ENCODE measurements at places on chromosomes 3 and 15. TPM values are rescaled to one million over a fixed set of nuclear protein-coding genes. Genes with fewer than 3 reads are reported as not detected.

- no peak for DNase-seq
These were observed 26.0 kb downstream of the FBLN2 start for GRCh38 chr3:13574798-13575451.

- DNase-seq, result no peak
These were observed 218.8 kb downstream of the TBL1XR1 start for GRCh38 chr3:176978441-176978840.

GRCh38 chr3:183555541-183556081 lies at the start of gene KLHL6:
KLHL6 (minus strand) TSS chr3:183555706; CDS start chr3:183555653, 53 bp downstream.
- DNase-seq, result no peak

GRCh38 chr3:15319575-15319974 lies 12.8 kb downstream of the SH3BP5 start:
- DNase-seq, result peak; percentile 76

- no peak for DNase-seq
These were observed 10.8 kb downstream of the RASL12 start for GRCh38 chr15:65056868-65057548.

DNA sequence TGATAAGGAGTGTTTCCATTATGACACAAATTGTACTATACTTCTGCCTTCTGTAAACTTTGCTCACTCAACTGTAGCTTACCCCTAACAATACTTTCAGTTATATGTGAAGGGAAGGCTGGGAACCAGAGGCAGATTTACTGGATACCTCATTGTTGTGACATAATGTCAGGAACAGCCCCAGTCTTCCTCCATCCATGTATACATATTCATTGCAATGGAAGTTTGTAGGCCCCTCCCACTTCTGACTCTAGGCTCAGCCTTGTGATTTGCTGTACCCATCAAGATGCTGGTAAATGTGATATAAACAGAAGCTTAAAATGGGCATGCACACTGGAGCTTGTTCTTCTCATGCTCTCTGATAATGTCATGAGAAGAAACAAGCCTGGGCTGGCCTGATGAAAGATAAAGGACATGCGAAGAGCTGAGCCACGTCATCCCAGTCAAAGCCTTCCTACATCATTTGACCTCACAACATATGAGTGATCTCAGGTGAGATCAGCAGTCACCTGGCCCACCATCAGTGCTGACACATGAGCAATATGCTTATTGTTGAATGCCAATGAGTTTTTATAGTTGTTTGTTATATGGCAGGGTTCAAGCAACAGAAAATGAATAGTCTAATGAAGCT lies 267.8 kb downstream of the GAP43 start:
- DNase-seq, result no peak

DNA sequence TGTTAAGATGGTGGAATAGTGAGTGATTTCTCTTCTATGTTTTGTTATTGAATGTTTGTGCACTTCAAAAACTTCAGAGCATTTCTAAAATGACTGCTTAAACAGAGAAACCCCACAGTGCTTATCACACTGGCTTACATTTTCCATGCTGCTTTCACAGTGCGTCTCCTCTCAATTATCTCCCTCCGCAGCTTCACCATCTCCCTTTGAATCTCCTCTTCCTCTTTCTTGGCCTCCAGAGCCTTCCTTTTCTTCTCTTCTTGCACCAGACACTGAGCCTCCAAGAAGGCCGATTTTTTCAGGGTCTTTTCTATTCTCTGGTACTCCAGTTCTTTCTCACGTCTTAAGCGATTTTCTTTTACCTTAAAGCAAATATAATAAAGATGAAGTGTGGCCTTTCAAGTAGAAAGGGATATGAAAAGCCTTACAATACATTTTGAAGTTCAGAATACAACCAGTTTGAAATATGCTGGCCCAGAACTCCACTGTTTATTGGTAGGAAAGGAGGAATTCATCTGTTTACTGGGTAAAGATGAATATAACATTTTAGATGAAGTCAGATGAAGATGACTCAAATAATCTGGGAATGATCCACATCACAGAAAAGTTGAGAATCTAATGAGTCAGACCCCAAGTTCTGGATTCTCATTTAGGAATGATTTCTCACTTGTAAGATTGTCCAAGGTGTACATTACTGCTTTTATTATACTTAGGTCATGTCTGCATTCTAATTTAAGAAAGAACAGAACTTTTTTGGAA lies 21.4 kb downstream of the CCDC191 start:
- DNase-seq, result no peak

- DNase-seq, result no peak
These were observed 732.8 kb upstream of the CFAP20DC start for GRCh38 chr3:59782664-59783063.

- no peak for DNase-seq
These were observed 35.4 kb downstream of the PRTG start for GRCh38 chr15:55707518-55707917.

GRCh38 chr3:123790254-123791072 lies 93.7 kb downstream of the MYLK start:
- DNase-seq, result no peak

GRCh38 chr15:101539930-101540329 lies 50.4 kb upstream of the PCSK6 start:
- DNase-seq, result no peak

DNA sequence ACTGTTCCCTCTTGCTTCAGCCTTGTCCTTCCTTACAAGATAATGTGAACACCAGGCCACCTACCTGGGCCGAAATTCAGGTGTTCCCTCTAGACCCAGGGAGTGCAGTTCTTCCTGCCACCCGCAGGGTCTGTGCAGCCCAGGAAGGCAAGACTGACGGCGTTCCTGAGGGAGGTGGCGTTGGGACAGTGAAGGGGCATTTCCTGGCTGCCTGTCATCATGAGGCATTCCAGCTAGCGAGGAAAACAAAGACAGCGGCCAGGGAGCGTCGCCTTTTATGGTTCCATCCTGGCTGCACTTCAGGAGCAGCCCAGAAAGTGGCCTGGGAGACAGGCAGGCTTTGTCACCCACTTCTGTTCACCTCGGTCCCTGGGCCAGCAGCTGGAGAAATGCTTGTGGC lies 84.8 kb upstream of the WNT5A start:
- no peak for DNase-seq

DNA sequence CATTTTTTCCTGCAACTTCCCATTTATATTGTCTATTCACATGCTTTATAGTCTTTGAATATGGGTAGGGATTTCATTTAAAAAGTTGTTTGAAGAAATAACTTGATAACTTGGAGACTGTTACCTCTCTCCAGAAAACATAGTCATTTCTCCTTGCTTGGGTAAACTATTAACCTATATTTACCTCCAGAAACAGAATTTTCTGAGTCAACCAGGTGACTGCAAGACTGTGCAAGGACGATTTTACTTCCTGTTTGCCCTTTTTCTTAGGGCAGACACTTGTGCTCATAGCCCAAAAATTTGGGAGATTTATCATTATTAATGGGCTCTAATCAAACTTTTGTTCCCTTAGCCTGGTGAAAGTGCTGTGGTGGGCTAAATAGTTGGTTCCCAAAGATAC lies 14.3 kb upstream of the MOBP start:
- DNase-seq, result no peak

CFAP161 gene
- polyA plus RNA-seq, result not detected

NECTIN3 gene
- 22.5 TPM for polyA plus RNA-seq

C3orf49 gene
- polyA plus RNA-seq, result 0.31 TPM

DLEC1 gene
- polyA plus RNA-seq, result 0.32 TPM

CAMP gene
- 0.31 TPM for polyA plus RNA-seq

SLC9C1 gene
- 0.17 TPM for polyA plus RNA-seq

PYGO1 gene
- 10.7 TPM for polyA plus RNA-seq

GP5 gene
- polyA plus RNA-seq, result 0.22 TPM

FANCD2OS gene
- polyA plus RNA-seq, result not detected

Data from muscle of back (tissue), 13 donors.